ENCODE measurements at places on chromosomes 4 and X.

- no peak for DNase-seq
These were observed 41.3 kb downstream of the KLHL5 start for GRCh38 chr4:39103291-39103690.

DNA sequence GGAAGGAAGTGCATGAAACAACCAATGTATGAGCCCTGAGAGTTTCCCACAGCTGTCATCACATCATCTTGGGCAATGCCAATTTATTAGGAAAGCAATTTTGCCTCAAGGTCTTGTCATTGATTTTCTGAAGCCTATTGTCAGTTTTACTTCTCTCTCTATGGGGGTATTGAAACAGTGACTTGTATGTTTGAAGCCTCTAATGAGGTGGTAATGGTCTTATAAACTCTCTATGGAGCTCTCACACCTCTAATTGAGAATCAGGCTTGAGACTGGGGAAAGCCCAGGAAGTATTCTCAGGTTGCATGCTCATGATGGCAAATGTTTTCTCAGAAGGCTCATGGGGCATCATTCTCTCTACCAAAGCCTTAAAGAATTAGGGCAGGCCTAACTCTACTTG is 308.2 kb upstream of the EMCN start:
- no peak for DNase-seq

- DNase-seq: peak; percentile 46
These were observed 93.8 kb downstream of the PDGFRA start for GRCh38 chr4:54322818-54323417.

GRCh38 chr4:138959097-138959815 is 56.3 kb upstream of the NOCT start:
- no peak for DNase-seq

- DNase-seq: no peak
These were observed 17.2 kb upstream of the IGFBP7 start for GRCh38 chr4:57127361-57127760.

DNA sequence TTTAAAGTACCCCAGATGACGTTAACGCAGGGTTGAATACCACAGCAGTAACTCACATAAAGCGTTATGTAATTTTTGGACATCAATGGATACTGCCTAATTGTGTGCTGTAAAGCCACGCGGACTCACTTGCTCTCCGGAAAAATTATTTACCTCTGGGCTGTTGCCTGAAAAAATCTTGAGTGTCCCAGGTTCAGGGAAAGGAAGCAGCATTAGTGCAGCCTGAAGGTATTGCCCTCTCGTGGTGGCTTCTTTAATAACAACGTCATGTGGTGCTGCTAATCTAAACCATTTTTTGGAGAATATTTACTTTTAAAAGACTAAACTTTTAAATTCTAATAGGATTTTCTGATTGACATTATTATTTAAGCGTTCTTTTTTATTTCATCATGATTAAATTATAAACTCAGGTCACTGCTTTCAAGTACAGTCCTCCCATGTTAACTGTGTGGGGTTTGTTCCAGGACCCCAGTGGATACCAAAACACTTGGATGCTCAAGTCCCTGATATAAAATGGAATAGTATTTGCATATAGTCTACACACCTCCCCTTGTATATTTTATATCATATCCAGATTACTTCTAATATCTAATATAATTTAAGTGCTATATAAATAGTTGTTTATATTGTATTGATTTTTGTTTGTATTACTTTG is 384.8 kb downstream of the FAM133A start:
- DNase-seq: no peak

- DNase-seq: no peak
These were observed 6.3 kb downstream of the AFP start for GRCh38 chr4:73442275-73442674.

DNA sequence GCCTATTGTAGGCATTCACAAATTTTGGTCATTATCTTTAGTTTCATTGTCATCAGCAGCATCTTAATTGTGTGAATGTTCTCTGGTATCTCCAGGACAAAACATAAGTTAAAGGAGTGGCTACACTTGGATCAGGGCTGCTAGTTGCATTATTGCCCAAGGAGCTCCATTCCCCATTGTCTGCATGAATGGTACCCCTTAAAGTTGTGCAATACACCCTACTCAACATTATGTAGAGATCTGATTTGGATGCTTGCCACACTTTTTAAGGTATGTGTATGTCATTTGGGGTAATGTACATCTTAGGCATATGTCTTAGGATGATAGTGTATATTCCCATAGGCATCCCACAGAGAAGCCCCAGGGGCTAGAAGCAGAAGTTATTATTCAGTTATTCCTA is 2.9 kb downstream of the GRXCR1 start:
- no peak for DNase-seq

DNA sequence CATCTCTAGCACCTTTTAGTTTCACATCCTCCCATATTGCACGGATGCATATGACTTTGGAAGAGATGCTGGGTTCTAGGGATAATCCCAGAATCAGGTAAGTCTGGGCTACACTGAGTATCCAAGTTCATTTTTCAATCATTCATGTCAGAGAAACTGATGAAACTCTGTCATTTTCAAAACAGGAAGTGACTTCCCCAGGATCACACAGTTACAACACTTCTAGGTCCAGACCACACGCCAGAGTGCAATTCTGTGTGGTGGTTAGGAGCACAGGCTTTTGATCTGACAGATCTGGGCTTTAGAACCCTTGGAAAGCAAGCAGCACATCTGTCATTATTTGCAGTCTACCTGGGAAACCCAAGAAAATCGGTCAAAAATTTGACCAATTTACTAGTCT is 52.1 kb upstream of the CDKN2AIP start:
- no peak for DNase-seq

DNA sequence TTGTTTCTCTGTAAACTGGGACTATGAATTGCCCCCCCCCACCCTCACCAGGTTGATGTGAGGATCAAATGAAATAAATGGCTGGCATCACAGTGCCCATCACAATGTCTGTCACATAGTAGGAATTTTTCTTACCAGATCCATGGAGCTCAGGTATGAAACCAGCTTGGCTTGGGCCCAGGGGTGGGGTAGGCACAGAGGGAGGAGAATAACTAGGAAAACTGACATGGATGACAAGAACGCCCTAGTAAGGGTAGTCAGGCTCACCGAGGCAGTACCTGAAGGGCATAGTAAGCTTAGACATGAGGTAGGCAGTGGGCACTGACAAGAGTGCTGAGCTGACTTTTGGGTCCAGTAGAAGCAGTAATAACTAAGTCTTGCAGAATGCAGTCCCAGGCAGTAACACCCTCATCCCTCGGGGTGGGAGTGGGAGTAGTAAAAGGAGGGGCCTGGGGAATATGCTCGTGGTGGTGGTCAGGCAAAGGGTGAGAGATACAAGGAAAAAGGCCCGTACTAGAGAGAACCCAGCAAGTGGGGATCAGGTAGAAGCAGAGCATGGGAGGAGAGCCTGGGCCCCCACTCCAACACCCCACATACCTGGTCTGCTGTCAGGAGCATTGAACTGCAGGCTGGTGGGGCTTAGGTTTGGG is 155.9 kb upstream of the PJA1 start:
- no peak for DNase-seq

DNA sequence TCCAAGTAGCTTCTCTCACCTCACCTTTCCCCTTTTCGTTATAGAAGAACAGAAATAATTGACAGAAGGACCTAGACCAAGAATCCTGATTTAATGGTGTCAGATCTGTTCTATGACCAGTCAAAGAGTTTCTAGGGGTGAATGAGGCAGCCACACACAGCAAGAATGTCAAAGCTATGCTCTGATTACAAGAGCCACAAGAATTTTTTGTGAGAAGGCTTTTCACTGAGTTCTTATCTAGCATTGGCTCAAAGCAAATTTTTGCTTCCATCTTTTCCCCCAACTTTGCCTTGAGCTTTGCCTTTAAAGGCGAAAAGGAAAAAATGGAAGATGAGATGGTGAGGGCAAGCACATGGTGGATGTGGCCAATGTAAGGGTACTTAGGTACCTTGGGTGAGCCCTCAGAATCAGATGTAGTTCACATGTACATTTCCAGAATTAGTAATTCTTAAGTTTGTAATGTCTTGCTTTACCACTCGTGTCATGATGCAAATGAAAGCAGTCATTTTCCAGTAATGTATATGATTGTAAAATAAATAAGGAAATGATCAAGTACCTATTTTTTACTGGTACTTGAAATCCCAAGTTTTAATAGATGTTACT is 23.5 kb downstream of the FMR1 start:
- DNase-seq: no peak

DNA sequence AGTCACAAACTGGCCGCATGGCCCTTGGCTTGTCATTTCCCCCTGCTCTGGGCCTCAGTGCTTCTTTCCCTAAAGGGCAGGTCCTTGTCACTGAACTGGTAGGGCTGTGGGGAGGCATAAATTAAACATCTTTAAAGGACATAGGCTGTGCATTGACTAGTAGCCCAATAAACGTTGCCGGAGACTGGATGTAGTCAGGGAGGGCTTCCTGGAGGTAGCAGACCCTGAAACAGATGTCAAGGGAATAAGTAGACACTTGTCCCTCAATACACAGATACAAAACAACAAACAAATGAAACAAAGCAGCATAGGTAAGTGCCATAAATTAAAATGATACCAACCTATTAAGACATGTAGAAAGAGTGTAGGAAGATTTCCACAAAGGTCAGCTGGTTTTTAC is 71.8 kb upstream of the PSAPL1 start:
- no peak for DNase-seq

- no peak for DNase-seq
These were observed 25.2 kb downstream of the SOD3 start for GRCh38 chr4:24820541-24820940.

DNA sequence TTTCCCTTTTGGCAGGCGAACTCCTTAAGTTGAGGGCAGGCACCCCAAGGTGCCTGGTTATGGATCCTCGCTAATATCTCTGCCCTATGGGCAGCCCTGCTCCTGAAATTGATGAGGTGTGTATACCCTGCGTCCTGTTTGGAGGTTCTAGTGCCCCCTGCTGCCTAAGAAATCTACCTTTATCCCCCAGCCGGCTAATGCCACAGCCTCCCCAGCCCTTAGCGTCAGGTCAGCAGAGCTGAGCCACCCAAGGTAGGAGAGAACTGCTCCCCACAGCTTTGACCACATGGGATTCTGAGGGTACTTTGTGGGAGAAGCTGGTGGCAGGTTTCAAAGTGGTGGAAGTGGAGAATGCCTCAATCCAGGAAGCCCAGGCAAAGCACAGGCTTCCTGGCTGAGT is 50.8 kb downstream of the ANAPC4 start:
- DNase-seq: no peak

GRCh38 chr4:38365748-38366310 is 298.2 kb upstream of the KLF3 start:
- no peak for DNase-seq

Measured in hematopoietic multipotent progenitor cell treated with erythropoietin and hydrocortisone succinate and interleukin-3 and kit ligand, for 15 days (in vitro differentiated cells).